ENCODE measurements at places on chromosomes 7 and 10.

DNA sequence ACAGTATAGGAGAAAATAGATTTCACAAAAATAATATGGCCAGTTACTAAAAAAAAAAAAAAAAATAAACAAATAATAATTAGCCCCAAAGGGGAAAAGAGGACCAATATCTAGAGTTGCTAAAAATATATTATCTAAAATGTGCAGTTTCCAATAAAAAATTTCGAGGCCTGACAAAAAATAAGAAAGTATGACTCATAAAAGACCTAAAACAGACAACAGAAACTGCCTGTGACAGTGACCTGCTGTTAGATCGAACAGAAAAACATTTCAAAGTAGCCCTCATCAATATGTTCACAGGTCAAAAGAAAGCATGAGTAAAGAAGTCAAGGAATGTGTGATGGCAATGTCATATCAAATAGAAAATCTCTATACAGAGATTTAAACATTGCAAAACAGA lies 11.8 kb upstream of the TSPAN12 start:
- no peak for DNase-seq

GRCh38 chr7:147069771-147070170 lies 953.2 kb downstream of the CNTNAP2 start:
- DNase-seq, result no peak

DNA sequence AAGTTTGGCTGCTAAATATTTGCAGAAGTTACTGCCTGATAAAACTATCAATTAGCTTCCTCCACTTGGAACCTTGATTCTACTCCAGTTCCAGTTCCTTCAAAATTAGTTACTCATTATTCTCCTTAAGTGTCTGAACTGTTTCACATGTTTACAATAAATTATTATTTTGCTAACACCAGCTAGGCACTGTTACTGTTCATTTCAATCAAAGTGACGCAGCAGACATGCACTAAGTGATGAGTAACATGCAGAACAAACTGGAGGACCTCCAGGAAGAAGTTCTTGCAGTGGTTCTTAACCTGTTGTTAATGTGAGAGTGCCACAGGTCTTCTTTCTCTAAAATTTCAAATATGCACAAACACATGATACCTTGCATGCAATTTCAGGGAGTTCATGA lies 491.8 kb upstream of the SEMA3A start:
- no peak for DNase-seq

GRCh38 chr10:113153493-113154102 lies 203.6 kb downstream of the TCF7L2 start:
- DNase-seq, result no peak

DNA sequence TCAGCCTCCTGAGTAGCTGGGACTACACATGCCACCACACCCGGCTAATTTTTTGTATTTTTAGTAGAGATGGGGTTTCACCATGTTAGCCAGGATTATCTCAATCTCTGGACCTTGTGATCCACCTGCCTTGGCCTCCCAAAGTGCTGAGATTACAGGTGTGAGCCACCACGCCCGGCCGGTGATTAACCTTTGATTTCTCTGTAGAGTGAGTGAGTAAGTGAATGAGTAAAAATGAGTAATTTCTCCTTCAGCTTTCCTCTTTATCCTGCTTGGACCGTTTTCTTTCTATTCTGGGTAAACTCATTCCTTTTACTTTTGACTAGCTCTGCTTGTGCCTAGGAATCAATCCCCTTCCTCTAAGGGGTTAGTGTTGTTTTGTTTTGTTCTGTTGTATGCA lies 36.8 kb downstream of the ST7 start:
- DNase-seq, result no peak

DNA sequence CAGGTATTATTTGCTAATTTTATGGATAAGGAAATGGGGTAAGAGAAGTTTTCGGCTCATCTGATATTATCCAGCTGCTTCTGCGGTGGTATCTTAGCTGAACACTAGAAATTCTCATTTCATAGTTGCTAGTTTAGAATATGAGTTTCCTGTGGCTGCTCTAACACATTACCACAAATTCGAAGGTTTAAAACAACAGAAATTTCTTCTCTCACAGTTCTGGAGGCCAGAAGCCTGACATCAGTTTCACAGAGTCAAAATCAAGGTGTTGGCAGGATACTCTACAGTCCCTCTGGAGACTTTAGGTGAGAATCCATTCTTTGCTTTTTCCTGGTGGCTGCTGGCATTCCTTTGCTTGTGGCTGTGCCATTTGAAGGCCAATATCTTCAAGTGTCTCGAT lies 205.9 kb downstream of the PTEN start:
- no peak for DNase-seq

DNA sequence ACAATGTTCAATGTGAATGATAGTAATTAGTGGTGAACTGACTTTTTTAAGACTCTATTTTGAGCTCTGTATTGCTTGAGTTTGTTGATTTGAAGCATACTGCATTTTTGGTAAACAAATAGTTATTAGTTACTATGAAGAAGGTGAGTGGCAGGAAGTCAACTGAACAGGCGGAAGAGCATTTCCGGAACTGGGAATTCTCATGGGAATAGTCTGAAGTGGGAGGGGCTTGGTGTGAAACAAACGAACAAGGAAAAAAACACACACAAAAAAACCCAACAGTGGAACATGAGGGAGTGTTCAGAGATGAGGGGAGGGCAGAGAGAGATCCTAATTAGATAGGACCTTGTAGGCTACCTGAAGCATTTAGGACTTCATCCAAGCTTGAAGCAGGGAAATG lies 43.9 kb upstream of the C1QL3 start:
- no peak for DNase-seq

DNA sequence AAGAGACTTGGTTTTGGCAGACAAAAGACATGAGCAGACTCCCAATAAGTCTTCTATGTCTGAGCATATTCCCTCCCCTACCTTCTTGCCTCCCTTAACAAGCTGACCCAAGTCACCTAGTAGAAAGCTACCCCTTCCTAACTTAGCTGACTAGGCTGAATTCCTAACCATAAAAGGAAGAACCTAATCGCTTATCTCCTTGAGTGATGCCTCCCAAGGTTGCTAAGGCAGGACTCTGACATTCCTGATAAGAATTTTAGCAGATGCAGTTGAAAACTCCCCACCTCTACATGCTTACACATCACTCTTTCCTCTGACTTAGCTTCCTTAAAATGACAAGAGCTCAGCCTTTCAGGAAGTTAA lies 704.7 kb upstream of the MBL2 start:
- DNase-seq, result no peak

DNA sequence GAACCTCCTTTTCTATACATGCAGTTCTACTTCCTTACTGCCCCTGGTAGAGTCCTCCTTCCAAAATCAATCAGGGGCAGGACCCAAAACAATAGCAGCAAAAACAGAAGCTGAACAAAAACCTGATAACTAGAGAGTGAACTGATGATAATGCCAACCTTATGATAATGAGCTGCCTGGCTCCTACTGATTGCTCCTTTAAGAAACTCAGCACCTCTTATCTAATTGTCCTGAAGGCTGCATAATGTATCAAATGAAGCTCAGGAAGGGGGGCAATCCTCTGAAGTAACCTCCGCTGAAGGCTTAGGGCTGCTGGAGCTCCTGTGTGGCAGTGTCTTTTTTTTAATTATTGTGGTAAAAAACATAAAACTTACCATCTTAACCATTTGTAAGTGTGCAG lies 257.0 kb downstream of the PHTF2 start:
- no peak for DNase-seq

- no peak for DNase-seq
Observed at GRCh38 chr7:35645691-35646090, 49.2 kb downstream of the HERPUD2 start.

DNA sequence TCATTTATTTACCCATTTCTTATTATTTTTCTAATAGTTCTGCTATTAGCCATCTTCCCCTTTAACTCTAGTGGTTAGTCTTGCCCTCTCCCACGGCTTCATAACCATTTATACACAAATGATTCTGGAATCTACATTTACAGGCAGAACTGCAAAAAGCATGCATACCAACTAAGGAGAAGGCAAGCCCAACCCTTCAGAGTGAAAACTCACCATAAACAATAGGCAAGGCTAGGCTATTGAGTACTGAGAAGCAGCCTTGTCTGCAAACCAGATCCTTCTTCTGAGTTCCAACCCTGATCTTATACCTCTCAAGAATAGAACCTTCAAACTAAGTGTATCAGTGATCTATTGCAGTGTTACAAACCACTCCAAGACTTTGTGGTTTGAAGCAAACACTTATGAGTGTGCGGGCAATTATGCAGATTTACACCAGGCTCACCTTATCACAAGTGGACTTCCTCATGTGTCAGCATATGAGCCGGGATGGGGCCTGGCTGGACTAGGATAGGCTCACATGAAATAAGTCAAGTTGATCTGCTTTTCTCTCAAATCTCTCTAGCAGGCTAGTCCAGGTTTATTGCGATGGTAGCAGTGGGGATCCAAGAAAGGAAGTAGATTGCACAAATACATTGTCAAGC lies 896.9 kb upstream of the PHF14 start:
- DNase-seq, result no peak

DNA sequence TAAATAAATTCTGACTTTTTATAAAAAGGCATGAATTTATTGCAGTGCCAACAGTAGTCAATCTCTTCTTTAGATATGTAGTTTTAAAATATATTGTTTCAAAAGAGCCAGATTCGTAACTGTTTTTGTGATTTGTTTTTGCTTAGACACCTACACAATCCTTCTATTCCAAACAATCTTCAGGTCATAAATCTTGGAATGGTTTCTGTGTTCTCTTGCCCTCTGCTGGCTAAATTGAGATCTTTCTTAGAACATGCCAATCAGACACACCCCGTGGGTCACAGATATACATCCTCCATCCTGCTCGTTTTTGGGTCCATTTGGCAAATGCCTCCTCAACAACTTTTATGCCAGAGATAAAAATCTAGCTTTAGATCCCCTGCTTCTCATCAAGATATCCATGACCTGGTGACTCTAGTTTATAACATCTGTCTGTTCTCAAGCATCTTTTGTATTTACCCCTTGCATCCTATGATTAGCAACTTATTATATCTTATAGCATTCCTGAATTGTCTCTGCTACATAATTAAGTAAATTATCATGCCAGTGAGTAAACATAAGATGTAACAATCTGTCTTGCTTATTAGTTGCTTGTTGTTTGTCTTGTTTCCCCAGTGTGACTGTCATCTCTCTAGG lies 35.3 kb upstream of the IFRD1 start:
- DNase-seq, result no peak

- DNase-seq, result no peak
Observed at GRCh38 chr10:133318494-133319127, 9.9 kb downstream of the ZNF511 start.

- DNase-seq, result no peak
Observed at GRCh38 chr7:116738378-116738777, 66.4 kb downstream of the MET start.

DNA sequence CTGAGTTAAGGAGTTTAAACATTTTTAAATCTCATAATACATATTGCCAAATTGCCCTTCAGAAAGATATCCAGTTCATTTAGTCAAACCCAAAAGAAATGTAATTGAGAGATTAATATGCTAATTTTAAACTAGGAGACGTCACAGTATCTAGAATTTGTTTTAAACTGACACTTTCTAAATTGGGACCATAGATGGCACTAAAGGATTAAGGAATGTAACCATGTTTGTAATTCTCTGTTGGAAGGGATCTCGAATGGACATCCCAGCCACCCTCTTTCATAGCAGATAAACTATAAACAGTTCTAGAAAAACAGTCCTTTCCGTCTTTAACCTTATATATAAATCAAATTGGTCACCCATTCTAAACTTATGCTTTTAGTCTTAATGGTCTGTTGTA lies 30.0 kb upstream of the SAMD9L start:
- DNase-seq, result no peak
